ENCODE measurements at places on chromosomes 13 and 19.

- DNase-seq = no peak
Observed at GRCh38 chr19:13441810-13442512, 64.3 kb downstream of the CACNA1A start.

- no peak for DNase-seq
Observed at GRCh38 chr13:101942038-101942437, 459.8 kb downstream of the FGF14 start.

- no peak for DNase-seq
Observed at GRCh38 chr13:50757008-50757407, 86.5 kb downstream of the DLEU7 start.

- DNase-seq = no peak
Observed at GRCh38 chr13:23411220-23411619, 22.3 kb downstream of the SACS start.

- DNase-seq = no peak
Observed at GRCh38 chr13:36166046-36166445, 34.9 kb upstream of the DCLK1 start.

GRCh38 chr19:41219924-41220567 is 1.0 kb downstream of the AXL start:
- DNase-seq = no peak

DNA sequence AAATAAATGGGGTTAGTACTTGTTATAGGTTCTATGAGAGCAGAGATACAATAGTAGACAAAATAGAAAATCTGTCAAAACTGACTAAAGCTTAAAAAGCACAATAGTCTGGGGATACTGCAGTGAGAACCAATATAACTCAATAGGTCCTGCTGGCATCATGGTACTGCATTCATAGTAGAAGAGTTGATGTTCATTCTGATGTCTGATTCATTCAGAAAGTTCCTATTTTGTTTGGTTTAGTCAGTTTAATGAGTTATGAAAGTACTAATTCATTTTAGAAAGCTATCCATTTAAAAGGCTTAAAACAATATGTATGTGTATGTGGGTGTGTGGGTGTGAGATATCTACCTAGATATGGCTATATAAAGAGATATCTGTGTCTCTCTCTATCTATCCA is 152.8 kb downstream of the LHFPL6 start:
- DNase-seq = no peak

- no peak for DNase-seq
Observed at GRCh38 chr19:19575411-19575810, 37.3 kb downstream of the CILP2 start.

GRCh38 chr19:37817180-37817981 is 38.0 kb upstream of the ZNF573 start:
- DNase-seq = no peak

DNA sequence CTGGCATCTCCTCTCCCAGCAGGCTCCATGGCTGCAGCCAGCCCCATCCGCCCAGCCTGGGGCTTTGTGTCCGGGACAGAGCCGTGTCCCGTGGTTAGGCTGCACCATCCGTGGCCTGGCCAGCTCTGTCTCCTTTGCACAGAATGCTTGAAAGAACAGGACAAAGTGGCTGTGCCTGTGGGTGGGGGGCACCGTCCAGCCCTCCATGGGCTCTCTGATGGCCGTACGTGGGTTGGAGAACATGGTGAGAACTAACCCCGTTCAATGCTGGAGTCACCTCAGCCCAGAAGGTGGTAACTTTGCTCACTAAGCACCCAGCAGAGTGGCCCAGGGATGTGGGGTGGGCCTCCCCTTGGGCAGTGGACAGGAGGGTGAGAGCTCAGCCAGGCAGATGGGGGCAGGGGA is 2.8 kb downstream of the RPS15 start:
- no peak for DNase-seq

DNA sequence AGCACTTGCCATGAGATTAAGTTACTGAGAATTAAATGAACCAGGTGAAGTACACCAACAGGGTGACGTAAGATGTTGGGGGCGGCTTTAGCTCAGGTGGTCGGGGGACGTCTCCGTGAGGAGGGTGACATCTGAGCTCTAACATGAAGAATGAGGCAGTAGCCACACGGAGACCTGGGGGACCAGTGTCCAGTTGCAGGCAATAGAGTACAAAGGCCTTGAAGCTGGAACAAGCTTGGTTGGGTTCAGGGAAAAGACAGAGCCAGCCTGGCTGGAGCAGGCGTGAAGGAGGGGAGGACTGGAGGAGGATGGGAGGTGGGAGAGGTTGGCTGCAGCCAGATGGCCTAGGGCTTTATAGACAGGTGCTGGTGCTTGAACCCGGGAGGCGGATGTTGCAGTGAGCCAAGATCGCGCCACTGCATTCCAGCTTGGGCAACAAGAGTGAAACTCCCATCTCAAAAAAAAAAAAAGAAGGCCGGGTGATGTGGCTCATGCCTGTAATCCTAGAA is 1.6 kb downstream of the SPINT2 start:
- DNase-seq = no peak

GRCh38 chr13:98900442-98900841 is 77.4 kb downstream of the DOCK9 start:
- DNase-seq = no peak

- no peak for DNase-seq
Observed at GRCh38 chr13:74683411-74683810, 549.2 kb upstream of the KLF12 start.

- DNase-seq = peak; percentile 72
Observed at GRCh38 chr19:54606891-54607784, 13.7 kb downstream of the LILRA1 start.

GRCh38 chr19:572140-572742 is at the start of gene BSG:
BSG (plus strand) TSS chr19:572596; CDS start chr19:572635, 39 bp downstream.
- peak; percentile 98 for DNase-seq

DNA sequence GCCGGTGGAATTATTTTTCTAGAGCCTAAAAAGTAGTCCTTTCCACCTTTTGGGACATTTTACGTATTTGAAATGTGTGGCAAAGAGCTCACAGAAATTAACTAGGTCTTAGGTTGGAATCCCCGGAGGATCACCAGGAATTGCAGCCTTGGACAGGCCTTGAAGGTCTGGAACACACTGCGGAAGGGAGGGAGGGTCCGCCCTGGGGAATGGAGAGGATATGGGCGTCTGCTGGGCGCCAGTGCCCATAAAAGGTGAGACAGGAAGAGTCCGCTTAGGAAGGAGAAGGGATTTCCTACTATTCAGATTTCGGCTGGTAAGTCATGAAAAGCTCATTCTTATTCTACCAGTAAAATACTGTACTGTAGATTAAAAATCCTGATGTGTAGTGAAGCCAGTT is 111.9 kb downstream of the COL4A2 start:
- peak; percentile 56 for DNase-seq

DNA sequence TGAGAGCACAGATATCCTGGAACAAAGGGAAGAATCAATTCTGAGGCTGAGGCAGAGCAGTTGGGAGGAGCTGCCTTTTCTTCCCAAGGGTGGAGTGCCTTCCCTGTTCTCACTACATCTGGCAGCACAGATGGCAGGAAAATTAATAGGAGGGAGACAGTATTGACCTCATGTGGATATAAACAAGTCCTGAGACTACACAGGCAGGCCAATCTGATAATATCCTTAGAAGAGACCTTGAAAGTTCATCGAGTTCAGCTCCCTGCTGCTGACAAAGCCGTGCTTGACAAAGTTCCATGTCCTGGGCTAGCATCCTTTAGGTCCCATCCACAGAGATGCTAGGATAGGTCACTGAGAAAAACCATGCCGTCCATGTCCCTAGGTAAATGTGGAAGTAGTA is 1451.5 kb downstream of the EFNB2 start:
- DNase-seq = no peak

DNA sequence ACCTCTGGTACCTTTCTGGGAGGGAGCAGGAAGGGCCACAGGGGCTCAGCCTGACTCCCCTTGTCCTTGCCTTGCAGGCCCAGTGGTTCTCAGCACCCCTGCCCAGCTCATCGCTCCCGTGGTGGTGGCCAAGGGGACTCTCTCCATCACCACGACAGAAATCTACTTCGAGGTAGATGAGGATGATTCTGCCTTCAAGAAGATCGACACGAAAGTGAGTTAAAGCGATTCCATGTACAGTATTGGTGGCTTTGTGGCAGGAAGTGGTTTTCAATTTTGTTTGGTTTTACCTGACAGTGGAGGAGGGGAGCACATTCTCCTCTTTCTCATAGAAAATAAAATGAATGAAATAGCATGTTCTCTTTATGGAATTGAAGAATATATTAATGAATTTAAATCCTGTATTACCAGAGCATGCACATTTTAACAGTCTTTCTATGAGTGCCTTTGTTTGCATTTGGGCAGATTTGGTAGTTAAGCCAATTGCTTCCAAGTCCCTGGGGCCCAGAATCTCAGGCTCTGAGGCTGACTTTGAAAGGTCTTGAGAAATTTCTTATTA is 4.1 kb downstream of the MAB21L1 start:
- DNase-seq = no peak

- DNase-seq = no peak
Observed at GRCh38 chr13:51026016-51026415, 85.1 kb downstream of the C13orf42 start.

DNA sequence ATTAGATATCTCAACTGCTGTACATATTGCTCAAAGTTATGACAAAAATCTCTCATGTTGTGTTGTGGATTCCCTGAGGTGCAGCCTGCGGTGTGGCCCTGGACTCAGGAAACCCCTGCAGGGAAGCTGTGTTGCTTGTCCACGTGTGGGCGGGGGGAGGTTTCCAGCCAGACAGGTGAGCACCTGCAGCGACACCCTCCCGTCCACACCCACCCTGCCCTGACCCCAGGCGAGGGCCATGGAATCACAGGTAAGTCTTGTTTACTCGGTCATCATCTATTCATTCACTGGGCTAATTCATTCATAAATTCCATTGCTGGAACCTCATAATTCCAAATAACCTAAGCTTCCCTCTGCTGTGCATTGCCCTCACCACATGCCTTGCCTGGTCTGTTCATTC is 14.1 kb downstream of the PLPP2 start:
- no peak for DNase-seq

DNA sequence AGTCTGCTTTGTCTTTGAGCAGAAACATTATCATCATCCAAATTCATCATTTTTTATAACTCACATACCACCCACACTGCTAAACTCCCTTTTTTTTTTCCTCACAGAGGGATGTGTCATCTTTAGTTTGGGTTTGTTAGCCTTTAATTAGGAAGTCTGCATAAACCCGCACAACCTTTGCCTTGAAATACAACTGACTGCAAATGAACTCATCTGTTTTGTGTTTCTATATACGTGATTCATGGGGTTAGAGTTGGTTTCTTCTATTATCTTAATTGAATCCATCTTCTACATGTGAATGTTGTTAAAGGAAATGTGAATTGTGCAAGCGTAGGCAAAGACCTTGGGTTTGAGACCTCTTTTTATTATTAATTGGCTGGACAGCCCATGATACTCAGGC is 102.7 kb downstream of the SLAIN1 start:
- no peak for DNase-seq

DNA sequence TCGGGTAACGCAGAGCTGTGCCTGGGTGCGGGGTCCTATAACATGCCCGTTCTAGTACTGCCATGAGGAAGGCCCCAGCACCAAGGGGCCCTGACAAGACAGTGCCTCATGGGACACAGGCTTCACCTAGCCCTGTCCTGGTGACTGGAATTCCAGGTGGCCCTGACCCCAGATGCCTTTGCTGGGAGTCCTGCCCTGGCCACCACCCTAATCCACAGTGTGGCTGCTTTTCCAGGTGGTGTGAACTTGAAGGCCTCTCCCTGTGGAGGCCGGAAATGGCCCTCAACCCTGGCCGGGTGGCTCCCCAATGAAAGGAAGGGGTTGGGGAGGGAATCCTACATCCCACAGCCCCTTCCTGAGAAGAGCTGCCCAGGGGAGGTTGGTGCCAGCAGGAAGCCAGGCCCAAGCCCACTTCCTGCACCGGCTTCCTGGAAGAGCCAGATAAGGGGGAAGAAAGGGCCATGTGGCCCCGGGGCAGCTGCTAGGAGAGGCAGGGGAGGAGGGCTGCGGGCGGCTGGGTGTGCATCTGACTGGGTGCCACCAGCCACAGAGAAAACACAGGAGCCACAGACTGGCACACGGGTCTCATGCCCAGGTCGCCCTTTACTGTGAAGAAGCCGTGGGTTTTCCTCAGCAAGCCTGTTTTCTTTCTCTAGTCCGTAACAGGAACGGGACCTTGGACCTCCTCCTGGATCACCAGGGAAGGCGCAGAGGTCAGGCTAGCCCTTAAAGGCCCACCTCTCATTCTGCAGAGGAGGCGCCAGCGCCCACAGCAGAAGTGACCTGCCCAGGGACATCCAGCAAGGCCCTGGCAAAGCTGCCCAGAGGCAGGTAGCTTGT is 4.7 kb downstream of the LSM4 start:
- DNase-seq = no peak

DNA sequence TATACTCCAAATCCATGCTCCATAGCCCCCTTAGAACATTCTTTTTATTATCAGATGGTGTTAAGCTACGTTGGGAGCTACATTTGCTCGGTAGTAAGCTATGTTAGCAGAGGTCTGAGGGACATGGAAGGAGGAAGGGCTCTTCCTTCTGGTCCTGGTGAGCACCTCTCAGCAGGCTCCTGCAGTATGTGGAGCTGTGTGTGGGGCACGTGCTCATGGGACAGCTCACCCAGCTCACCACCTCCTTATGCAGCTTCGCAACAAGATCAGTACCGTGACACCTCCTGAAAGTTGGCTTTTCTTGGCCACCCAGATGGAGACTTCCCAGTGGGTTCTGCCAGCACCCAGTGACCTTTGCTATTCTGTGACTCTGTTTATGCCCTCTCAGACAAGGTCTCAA is 400.5 kb upstream of the SLC10A2 start:
- DNase-seq = no peak

DNA sequence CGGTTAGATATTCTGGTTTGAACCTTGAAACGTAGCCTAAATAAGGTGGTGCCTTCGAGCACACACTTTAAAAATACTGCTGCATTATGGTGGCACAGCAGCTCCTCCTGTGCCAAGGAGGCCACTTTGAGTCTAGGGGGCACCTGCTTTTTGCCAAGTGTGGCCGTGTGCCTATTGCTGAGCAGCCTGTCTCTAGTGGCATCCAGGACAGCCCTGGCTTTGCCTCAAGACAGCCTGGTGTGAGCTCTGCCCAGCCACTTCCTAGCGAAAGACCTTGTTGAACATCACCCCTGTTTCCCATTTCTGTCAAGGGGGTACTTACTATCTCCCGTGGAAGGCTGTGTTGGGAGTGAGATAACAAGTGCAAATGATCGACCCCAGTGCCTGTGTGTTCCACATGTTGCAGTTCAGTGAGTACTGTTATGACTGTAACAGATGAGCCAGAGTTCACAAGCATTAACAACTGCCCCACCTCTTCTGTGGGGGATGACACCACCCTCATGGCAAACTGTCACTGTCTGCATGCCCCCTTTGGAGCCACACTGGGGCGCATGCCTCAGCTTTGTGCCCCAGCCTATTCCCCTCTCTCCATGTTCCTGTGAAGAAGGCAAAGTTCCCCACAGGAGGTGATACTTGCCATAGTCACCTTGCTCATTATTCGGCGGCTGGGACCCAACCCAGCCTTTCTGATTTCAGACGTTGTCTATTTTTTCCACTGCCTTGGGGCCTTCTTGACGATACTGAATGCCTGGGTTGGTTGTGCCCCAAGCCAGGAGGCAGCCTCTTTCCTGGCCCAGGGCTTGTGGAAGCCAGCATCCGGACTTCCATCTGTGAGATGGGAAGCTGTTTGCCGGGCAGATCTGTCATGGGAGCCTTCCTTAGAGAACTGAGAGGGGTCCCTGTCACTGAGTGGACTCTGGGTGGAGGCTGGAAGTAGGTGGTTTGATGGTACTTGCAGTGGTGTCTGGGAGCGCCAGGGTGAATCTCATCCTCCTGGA is 5.4 kb downstream of the GATAD2A start:
- DNase-seq = no peak

All from vagina (tissue), 2 donors.